DMS 273 treated with DMSO at 0.1 percent for 48 hours (cell line): ENCODE measurements at places on chromosomes 3 and 15.

- DNase-seq = no peak
These were observed 7.0 kb downstream of the USP8 start for GRCh38 chr15:50431204-50431603.

- DNase-seq = no peak
These were observed 38.6 kb downstream of the ACSBG1 start for GRCh38 chr15:78195735-78196201.

- no peak for DNase-seq
These were observed 33.0 kb downstream of the CCDC39 start for GRCh38 chr3:180646187-180646790.

- DNase-seq = no peak
These were observed 238.2 kb upstream of the C2CD4B start for GRCh38 chr15:62403164-62403809.

- no peak for DNase-seq
These were observed 43.9 kb upstream of the TRPM1 start for GRCh38 chr15:31145271-31145911.

GRCh38 chr3:32454111-32454510 is 48.5 kb downstream of the CMTM6 start:
- no peak for DNase-seq

DNA sequence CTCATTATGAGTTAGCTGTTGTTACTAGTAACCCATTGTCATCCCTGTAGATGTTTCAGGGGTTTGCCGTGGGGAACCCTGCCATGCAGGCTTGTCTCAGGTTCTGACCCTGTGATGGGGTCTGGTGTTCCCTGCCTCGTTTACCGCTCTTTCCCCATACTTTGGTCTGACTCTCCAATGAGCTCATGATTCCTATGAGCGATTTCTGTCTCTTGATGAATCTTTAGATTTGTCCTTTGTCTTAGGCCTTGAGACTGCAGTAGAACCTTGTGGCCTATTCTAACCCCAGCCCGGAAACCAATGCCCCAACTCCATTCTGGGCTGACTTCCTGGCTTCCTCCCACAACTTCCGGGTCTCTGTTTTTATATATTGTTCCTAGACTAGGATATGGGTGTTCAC is 11.3 kb upstream of the IQGAP1 start:
- DNase-seq = no peak

GRCh38 chr3:82261013-82261412 is 499.6 kb upstream of the GBE1 start:
- DNase-seq = no peak

DNA sequence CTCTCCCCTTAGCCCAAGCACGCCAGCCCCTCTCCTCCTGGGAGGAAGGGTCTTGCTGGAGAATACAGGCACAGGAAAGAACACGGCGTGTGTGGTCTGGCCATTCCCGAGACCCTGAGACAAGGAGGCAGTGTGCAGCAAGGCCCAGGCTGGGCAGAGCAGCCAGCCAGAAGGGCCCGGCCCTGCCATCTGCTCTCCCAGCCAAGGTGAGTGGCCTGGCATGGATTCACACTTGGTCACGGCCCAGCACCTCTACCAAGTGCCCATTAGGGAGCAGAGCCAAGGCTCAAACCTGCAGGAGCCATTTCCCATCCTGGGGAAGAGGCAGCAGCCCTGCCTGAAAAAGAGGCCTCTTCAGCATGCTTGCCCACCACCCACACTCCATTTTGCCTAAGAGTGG is 28.6 kb downstream of the MEGF11 start:
- peak; percentile 7 for DNase-seq
